ENCODE measurements at places on chromosomes 1 and 21.

DNA sequence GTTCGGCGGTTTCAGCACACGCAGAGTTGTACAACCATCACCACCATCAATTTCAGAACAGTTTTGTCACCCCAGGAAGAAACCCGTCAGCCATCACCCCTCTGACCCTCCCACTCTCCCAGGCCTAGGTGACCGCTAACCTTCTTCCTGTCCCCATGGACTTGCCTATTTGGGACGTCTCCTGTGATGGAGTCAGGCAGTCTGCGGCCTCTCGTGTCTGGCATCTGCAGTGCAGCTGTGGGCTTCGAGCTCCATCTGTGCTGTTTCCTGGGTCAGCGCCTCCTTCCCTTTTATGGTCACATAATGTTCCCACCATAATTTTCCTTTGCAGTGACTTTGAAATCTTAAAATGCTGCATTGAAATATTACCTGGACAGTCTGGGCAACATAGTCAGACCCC is 24.4 kb downstream of the SLC45A1 start:
- DNase-seq: no peak

GRCh38 chr1:232486006-232486405 is 143.9 kb downstream of the SIPA1L2 start:
- no peak for DNase-seq

DNA sequence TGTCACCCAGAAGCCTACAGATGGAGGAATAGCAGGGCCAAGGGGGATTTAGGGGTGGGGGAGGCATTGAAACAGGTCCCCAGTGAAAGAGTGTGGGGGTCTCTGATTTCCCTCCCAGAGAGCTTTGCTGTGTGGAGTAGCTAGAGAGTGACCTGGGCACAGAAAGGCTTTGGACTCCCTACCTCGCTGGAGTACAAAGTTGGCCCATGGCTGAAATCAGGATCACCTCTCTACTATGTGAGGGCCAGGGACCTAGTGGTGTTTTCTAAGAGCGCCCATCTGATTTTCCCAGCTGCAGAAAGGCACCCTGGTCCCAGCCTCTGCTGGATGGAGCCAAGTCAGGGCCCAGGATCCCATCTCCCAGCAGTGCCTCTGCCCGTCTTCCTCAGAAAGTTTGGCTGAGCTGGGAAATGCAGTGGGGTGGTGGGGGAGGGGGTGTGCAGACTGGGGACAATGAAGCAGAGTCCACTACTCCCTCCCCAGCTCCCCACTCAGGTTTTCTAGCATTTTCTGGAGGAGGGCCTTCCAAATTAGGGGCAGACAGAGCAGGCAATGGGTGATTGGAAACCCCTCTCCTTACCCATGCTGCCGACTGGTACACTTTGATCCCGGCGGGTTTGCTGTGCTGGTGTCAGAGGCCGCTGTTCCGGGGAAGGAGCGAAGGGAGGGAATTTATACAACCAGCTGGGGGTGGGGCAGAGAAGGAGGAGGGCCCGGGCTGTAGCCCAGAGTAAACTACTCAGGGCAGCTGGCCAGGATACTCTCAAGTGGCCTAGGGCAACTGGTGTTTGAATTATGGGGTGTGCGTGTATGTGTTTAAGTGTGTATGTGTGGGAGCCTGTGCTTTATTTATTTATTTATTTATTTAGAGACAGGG is at the start of gene SELENBP1:
TSS of gene SELENBP1 (minus strand) at position 648 of the 877 bp plus-strand sequence. CDS start at position 584, 64 bp downstream.
- DNase-seq: peak; percentile 29

DNA sequence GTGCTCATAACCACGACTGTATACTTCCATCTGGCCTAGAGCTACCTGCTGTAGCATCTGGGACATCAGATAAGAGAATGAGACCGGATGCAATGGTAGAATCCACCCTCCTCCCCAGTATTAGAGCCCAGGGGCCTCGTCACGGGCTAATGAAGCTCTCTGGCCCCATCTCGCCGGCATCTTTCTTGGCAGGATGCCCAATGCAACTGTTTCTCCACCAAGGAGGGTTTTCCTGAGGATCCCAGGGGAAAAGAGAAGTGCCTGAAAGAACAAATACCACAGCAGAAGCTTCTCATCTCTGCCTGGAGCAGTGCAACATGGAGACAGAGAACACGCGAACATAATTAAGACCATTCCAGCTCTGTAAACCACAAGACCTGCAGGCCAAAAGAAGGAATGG is 80.0 kb downstream of the VWA5B1 start:
- no peak for DNase-seq

- no peak for DNase-seq
Measured at GRCh38 chr1:62528015-62528414, 69.3 kb upstream of the ANGPTL3 start.

DNA sequence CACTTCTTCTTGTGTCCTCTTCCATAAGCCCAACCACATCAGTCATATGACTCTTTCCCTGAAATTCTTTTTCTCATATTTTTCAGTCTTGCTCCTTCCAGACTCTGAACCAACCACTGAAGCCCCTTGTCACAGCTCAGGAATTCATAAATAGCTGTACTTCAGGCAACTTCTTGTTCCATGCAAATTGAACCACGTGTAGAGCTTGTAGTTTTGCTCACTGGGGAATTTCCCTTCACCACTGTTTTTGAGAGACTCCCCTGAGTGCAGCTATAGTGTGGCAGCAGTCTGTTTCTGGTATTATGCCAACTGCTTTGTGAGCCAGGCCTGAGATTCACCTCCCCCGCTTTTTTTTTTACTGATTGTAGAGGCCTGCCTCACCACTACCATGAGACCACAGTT is 150.3 kb upstream of the SPAG17 start:
- no peak for DNase-seq

- DNase-seq: no peak
Measured at GRCh38 chr1:240136402-240136801, 44.7 kb downstream of the FMN2 start.

- no peak for DNase-seq
Measured at GRCh38 chr1:33137800-33138199, 44.0 kb downstream of the TRIM62 start.

DNA sequence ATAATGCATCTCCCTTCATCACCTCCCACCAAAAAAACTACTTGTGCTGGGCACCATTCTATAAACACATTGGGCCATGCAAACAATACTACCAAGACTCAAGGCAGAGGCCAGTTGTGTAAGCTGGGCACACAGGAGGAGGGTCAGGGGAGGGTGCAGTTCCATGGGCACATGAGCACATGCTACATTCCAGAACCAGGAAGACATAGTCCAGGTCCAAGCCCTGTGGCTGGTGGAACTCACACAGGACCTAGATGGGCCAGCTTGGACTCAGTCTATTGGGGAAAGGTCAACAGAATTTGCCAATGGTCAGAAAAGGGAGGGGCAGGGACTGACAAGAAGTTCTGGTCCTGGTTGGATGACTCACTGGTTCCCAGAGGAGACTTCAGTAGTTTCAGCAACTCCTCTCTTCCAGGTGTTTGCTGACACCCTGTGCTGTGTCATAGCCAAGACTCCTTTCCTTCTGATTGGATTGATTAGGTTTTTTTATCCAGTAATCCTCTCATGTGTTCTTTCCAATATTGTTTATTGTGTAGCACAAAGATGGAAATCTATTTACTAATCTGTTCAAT is 249.7 kb downstream of the C1orf94 start:
- no peak for DNase-seq

GRCh38 chr1:33455539-33456501 is 16.6 kb upstream of the ZSCAN20 start:
- DNase-seq: peak; percentile 74

DNA sequence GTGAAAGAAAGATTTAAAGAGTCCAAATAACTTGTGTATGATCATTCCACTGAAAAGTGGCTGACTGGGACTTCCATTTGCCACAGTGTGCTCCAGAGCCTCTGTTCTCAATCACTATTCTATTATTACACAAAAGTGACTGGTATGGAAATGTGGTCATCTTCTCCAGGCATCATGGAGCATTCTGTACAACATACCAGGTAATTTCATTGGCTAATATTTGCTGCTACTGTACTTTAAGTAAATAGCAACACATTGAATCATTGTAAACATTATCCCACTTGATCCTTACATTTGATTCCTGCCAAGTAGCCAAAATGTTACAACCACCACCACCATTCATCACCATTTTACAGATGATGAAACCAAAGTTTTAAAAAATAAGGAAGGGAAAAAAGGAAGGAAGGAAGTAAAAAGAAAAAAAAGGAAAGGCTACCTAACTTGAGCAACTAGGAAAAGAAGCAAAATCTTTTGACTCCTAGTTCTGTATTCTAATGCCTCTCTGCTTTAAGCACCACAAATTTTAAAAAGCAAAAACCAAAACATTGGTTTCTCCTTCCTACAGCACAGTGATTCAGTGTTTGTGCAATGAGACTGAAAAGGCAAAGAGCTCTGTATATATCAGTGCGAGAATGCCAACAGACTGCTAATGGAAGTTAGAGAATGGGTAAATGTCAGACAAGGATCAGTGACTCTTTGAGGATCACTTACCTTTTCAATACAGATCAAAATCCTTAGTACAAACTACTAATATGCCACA is 361.4 kb upstream of the PTBP2 start:
- no peak for DNase-seq

- no peak for DNase-seq
Measured at GRCh38 chr1:98975810-98976209, 28.9 kb downstream of the PLPPR5 start.

All from brain pericyte (primary cell).